Activated T-cell treated with anti-CD3 and anti-CD28 coated beads, Interleukin-2, amount 50 U/mL, for 4 hours (primary cell): ENCODE measurements at places on chromosomes 13 and 19.
A peak's percentile ranks its signal among the peaks of the same experiment; 100 is the strongest.

DNA sequence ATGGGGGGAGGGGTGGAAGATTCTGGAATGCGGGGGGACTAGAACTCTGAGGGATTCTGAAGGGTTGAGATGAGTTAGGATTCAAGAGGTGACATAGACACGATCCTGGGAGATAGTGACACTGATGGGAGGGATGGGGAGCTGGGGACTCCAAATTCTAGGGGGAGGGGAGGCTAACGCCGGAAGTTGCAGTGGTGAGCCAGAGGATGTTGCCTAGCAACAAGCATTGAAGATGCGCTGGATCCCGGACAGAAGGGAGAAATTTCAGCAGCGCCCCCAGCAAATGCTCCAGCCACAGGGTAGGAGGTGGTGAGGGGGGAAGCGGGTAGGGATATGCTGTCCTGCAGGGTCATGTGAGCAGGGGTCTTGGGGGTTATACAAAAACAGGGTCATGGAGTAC, 6.9 kb upstream of the LTBP4 start:
- no peak for DNase-seq

- peak; percentile 29 for DNase-seq
These were observed 4.2 kb downstream of the MED16 start for GRCh38 chr19:888581-889385.

- DNase-seq: no peak
These were observed 5.5 kb upstream of the CTXN1 start for GRCh38 chr19:7931221-7932061.

DNA sequence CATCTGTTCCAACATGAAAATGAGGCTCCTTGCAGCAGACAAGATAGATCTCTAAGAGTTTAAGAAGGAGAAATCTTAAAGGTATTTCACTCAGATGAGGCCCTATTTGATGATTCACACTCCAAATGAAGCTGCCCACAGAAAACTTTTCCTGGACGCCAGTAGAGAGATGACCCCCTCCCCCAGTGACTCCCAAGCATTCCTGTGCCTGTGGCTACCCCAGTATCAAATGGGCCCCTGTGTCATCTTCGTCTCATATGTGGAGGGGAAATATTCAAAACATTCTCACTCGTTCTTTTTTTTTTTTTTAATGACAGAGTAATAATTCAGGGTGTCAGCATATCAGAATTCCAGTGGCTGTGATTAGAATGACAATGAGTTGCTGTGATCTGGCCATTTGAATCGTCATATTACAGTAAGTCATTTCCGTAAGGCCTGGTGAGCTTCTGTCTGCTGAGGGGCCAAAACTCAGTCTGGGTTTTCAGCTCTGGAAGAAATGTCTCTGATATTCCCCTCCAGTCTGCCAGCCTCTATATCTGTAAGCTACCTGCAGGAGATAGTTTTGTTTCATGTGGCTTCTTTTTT, 194.7 kb downstream of the URI1 start:
- DNase-seq: no peak

DNA sequence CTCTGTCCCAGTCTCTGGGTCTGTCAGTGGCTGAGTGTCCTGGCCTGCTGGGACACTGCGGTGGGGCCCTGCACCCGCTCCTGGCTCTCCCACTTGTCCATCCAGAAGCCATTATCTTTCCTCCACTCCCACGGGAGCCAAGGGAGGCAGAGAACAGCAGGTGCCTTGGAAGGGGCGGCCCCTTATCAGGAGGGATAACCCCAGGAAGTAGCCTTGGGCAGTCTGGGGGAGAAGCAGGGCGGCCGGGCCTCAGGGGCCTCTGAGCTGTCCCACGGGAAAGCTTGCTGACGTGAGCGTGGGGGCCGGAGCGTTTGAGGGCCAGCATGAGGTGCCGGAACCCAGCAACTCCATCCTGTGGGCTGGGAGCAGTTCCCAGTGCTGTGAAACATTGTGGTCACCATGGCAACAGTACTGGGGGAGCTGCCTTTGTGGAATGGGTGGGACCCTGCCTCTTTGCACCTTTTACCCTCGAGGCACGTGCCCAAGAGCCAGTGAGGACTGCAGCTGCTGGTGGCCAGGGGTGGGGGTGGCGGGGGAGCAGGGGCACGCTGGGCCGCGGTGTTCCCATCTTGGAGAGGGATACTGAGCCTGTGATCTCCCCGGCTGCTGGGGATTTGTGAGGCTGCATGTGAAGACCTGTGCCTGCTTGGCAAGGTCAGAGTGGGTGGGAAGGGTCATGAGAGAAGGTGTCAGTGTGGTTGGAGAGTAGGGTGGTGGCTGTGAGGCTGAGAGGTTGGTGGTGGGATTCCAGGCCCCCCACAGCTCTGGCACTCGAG, 20.9 kb downstream of the KLHL26 start:
- DNase-seq: no peak

DNA sequence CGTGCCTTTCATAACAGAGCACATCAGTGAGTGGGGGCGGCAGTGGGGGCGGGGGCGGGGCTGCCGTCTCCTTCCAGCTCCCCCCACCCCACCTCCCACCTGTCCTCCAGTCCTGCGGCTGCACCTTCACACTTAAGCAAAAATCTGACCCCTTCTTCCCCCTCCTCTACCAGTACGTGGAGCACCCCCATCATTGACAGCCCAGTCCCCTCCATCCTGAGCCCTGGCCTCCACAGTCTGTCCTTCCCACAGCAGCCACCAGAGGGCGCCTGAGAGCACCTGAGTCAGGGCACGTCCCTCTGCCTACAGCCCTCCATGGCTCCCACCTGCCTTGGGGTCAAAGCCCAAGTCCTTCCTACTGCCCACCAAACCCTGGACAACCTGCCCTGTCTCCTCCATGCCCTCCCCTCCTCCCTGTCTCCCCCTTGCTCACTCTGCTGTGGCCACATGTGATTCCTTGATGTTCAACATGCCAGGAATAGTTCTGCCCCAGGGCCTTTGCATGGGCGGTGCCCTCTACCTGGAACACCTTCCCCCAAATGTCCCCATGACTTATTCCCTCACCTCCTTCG, 4.0 kb downstream of the EBI3 start:
- peak; percentile 68 for DNase-seq

DNA sequence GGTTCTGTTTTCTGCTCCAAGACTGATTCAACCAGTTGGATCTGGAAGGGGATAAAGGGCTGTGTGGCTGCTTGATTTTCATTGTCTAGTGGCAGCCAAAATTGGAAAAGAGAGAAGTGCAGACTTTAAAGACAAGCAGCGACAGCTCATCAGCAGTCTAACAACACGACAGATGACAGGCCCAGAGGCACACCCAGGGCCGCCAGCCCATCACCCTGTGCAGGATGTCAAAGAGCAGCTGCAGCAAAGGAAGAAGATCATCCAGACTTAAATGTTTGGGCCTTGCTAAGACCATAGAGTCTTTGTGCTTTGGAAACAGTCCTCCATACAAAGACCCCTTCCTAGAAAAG, 421.0 kb upstream of the KLF12 start:
- DNase-seq: no peak

GRCh38 chr19:6733338-6734095, 3.9 kb downstream of the GPR108 start:
- DNase-seq: no peak

GRCh38 chr13:110136660-110137585, 170.0 kb downstream of the COL4A1 start:
- no peak for DNase-seq
